ENCODE measurements at places on chromosomes 6 and 20. TPM values are rescaled to one million over a fixed set of nuclear protein-coding genes. Genes with fewer than 3 reads are reported as not detected.

HLA-DQB1 gene
- 10.1 TPM for total RNA-seq

TFAP2A gene
- total RNA-seq: 0.21 TPM

SLC17A3 gene
- total RNA-seq: not detected

TBX18 gene
- not detected for total RNA-seq

MCHR2 gene
- not detected for total RNA-seq

Data from activated CD4-positive, alpha-beta memory T cell treated with anti-CD3 and anti-CD28 coated beads for 36 hours (primary cell).